ENCODE measurements at places on chromosomes 16 and 17.

DNA sequence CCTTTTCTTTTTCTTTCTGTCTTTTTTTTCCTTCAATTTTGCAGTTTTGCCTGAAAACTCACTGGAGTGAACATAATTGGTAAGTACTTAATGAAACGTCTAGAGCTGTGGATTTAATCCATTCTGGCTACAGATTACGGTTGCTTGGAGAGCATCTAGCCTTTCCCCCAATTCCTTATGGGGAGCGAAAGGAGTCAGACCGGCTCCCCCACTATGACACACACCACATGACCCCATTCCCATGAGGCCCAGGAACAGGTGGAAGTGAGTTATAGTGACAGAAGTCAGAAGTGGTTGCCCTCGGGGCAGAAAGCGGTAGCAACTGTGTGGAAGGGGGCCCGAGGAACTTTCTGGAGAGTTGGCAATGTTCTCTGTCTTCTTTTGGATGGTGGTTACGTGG is 41.2 kb downstream of the EMP2 start:
- no peak for DNase-seq

DNA sequence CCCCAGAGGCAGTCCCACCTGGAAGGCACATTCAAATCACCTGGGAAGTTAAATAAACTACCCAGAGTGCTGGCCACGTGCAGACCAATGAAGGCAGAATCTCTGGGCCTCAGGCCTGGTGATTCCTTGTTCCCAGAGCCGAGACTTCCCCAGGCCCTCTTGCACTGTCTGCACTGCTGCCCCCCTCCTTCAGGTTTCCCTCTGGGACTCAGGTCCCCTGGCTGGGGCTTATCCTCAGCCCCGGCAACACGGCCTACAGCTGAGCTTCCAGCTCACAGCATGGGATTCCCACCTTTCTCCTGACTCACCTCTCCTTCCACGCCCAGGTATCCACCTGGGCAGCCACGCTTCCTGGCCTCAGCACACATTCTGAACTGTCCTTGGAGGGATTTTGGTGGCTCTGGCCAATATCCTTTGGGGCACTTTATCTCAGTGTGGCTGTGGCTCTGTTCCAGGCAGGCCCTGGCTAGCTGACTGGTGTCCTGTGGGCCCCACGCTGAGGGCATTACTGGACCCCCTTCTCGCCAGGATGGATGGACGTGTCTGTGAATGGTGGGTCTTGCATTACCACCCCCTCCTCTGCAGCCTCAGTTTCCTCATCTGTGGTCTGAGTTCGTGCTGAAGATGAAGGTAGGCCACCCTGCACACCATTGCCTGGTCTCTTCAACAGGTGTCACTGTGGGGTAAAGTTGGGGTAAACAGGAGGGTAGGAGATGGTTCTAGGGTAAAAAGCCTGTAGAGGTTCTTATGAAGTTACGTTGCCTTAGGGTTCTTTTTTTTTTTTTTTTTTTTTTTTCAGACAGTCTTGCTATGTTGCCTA is 165.7 kb downstream of the IRF8 start:
- DNase-seq, result no peak

- DNase-seq, result no peak
These were observed 5.6 kb upstream of the BPTF start for GRCh38 chr17:67819722-67820121.

DNA sequence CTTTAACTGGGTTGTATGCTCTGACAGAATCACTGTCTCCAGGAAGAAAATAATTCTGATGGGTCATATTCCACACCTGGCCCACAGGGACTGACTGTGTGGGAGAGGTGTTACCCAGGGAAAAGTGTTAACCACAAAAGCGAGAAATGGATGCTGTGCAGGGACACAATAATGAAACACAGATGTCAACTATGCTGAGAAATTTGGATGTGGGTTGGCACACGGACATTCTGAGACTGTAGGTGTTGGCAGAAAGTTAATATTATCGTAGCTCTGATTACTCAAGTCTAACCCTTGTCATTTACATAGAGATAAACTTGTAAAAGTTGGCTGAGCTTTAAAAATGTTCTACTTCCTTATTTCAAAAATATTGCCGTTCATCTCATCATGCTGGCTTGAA is 19.6 kb downstream of the TMC5 start:
- no peak for DNase-seq

DNA sequence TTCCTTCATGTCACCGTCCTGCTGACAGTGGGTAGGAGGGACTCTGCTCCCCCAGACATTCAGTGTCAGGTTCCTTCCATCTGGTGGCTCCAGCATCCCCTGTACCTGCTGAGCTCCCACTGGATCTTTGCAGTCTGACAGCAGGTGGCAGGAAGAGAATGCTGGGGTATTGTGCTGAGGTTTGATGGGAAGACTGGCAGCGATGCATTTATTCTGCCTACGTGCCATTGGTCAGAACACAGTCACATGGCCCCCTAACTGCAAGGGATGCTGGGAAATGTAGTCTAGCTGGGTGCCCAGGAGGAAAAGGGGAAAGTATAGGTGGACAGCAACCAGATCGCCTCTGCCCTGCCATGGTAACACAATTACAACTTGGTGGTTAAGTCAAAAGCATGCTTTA is 44.4 kb downstream of the IRX3 start:
- no peak for DNase-seq

- no peak for DNase-seq
These were observed 22.4 kb downstream of the MIS12 start for GRCh38 chr17:5508810-5509209.

- no peak for DNase-seq
These were observed 1.5 kb upstream of the ADAP2 start for GRCh38 chr17:30920282-30920681.

DNA sequence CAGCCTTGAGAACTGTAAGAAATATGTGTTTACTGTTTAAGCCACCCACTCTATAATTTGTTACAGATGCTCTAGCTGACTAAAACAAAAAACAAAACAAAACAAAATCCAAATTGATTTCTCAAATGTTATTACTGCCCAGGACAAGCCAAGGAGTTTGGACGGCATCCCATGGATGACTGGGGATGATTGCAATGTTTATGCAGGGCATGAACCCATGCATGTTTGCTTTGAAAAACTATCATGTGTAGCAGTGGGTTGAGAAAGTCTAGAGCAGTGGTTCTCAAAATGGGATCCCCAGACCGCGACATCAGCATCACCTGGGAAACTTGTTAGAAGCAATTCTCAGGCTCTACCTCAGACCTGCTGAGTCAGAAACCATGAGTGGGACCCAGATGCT is 223.2 kb upstream of the PSMD7 start:
- no peak for DNase-seq

DNA sequence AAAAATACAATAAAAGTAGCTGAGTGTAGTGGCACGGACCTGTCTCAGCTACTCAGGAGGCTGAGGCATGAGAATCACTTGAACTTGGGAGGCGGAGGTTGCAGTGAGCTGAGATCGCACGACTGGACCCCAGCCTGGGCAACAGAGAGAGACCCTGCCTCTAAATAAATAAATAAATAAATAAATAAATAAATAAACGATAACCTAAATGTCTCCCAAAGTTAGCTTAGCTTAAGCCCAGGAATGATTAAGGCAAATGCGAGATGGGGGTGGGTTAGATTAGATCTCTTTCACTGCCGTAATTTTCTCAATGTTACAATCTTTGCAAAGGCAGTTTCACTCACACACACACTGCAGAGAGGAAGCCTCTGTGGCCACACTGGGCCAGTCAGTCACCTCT is 46.7 kb downstream of the WSB1 start:
- DNase-seq, result no peak

GRCh38 chr17:27256225-27257030 is 37.5 kb upstream of the WSB1 start:
- DNase-seq, result no peak

GRCh38 chr16:30374538-30374937 is at the start of gene MYL11:
MYL11 (plus strand) TSS chr16:30374802; CDS start chr16:30374858, 56 bp downstream.
- DNase-seq, result no peak

DNA sequence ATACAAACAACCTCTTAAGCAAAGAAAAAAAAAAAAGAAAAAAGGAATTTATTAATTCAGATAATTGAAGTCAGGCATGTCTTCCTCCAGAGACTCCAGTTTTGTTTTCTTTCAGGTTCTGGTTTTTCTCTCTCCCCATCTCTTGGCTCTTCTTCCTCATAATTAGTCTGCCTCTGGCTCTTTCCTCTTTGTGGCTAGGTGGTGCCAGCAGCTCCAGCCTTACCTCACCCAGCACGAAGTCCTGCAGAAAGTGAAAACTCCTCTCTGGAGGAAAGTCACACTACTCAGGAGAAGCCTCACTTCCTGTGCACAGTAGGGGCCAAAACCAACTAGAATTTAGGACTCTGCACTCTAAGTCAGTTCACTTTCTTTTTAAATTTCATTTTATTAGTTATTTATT is 10.3 kb upstream of the NFAT5 start:
- DNase-seq, result no peak

DNA sequence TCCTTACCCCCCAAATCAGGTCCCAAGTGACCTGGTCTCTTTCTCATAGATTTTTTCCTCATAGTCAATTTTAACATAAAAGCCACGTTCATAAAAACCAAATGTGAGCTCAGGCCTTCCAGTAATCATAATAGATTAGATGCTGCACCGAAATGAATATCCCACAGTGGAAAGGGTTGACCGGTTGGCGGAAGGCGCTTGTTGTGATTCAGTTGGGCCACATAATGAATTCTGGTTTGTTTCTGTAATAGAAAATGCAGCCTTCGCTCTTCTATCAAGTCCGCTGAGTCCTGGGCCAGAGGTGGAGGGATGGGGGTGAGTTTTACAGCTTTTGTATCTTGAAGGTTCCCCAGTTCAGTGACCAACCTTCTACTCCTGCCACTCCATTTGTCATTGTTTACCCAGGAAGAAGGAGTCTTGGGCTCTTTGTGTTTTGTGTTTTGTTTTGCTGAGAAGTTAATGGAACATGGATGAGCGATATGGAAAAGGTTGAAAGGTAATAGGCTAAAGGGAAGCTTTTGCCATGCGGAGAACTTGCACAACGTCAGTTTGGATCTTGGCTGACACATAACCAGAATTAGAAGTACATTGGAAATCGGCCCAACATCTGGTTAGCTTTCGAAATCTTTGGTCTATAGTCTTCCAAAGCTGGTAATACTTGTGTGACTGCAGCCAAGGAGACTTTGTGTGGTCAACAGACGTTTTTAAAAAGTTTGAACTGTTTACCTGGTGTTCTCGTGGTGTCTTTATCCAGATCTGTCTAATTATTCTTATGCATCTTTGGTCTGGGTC is 89.5 kb downstream of the CLEC16A start:
- no peak for DNase-seq

GRCh38 chr17:21248500-21248899 is 4.7 kb downstream of the NATD1 start:
- no peak for DNase-seq

DNA sequence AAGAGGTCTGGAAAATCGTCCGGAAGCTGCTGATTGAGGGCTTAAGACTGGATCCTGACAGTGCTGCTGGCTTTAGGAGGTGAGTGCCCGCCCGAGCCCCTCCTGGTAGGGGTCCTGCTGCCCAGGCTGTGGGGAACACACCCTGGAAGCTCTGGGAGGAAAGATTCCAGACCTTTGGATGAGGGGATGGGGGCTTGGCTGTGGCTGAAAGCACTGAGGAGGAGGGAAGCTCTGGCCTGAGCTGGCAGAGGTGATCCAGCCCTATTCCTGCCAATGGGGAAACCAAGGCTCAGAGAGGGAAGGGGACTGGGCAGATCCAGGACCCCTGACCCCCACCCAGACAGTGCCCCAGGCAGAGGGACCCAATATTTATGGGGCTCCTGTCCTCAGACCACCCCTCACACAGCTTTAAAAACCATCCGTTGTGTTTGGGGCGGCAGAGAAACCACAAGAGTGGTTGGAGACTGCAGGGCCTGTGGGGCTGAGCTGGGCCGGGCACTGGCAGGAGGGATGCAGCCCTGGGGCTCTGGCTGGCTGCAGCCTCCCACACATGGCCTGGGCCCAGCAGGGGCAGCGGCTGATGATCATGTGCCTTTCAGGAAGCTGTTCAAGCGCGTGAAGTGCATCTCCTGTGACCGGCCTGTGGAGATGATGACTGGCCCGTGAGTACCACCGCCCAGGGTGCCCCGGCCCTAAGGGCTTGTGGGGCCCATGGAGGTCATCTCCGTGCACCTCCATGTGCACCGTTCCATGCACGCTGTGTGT is 22.8 kb downstream of the UBALD1 start:
- no peak for DNase-seq

- no peak for DNase-seq
These were observed 13.8 kb downstream of the THRA start for GRCh38 chr17:40076591-40076990.

DNA sequence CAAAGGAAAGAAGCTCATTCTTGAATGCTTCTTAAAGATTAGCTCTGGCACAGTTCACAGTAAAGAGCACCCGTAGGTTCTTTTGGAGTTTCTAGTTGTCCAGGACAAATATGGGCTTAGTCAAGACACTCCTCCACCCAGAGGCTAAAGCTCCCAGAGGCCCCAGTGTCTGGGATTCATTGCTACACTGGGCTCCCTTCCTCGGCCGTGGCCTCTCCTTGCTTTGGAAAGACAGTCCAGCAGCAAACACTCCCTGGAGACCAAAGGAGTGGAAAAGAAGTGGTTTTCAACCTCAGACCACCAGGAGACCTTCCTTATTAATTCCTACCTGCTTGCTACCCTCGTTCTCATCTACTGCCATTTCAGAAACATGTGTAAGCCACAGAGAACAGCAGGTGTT is 17.1 kb downstream of the PHB1 start:
- no peak for DNase-seq

DNA sequence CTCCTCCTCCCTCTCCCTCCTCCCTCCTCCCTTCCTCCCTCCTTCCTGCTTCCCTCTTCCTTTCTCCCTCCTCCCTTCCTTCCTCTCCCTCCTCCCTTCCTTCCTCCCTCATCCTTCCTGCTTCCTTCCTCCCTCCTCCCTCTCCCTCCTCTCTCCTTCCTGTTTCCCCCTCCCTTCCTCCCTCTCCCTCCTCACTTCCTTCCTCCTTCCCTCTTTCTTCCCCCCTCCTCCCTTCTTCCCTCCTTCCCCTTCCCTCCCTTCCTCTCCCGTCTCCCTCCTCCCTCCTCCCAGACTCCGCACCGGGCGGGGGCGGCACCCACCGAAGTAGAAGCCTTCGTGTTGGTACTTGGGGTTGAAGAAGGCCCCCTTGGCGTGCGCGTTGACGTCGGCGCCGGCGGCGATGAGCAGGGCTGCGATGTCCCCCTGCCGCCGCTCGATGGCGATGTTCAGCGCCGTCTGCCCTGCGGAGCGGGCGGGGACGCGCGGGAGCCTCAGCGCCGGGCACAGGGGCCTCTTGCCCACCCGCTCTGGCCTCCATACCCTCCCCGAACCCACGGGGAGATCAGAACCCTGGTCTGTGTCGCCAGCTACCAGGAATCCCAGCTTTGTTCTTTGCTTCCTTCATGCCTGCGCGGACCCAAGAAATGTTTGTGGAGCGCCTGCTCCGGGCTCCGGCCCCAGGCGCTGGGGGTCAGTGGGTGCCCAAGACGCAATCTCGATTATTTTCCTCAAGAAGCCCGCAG is 22.2 kb downstream of the TRPV3 start:
- DNase-seq, result no peak
